ENCODE measurements at places on chromosomes 7 and 10. TPM values are rescaled to one million over a fixed set of nuclear protein-coding genes. Genes with fewer than 3 reads are reported as not detected.

Gene ADGRA1
- polyA plus RNA-seq: 0.05 TPM

DNA sequence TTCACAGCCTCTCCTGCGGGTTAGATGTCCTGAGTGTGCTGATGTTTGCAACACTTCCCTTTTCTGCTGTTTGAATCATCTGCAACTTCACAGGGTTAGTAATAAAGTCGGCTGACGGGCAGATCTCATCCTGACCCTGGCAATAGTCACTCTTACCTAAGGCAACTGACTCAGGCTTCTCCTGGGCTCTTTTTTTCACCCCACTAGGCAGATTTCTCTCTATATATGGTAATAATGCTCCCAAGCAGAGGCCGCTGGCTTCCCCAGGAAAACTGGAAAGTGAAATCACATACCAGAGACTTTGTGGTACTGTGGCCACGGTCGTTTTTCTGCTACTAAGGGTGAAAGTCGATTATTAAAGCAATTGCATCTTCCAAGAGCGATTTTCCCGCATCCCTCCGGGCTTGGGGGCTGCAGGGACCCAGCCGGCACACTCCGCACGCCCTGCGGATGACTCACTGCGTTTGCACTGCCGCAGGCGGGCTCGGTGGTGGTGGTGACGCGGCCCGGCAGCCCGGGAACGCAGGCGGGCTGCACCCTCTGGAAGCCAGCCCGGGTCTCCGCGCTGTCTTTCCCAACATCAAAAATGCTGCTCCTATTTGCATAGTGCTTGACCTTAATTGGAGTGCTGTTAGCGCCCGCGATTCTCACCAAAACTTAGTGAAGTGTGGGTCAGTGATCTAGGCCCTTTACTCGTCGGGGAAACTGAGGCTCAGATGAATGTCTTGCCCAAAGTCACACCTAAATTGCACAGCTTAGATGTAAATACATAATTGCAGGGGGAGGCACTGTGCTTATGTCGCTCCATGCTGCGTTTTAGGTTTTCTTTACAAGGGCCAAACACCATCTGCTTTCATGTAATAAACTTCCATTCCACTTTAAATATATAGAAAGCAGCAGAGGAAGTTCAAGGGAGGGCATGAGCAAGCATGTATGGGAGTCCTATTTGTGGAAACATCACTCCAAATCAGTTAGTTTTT is 47.6 kb upstream of the ITGB1 start:
- DNase-seq: peak; percentile 85

DNA sequence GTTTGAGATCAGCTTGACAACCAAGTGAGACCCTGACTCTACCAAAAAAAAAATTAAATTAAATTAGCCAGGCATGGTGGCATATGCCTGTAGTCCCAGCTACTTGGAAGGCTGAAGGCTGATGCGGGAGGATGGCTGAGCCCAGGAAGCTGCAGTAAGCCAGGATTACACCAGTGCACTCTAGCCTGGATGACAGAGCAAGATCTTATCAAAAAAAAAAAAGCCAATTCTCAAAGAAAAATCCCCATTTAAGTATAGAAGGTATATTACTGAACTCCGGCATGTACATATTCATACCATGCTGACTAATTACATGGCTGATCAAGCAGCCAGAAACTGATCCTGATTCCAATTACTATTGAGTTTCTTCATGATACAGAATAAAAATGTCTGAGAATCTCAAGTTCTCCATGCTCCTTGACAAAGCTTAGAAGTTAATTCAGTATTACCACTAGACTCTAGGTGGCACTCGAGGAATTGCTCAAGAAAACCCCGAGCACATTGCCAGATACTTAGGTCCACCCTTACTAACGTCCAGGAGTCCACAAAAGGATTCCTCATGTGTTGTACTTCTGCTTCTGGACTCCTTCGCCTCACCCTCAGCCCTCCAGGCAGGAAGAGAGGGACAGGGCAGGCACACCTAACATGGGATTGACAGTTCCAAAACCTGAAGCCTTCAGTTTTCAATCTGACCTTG is 148.9 kb downstream of the PARD3 start:
- peak; percentile 90 for DNase-seq

GRCh38 chr7:102273749-102274712 is 12.6 kb upstream of the SH2B2 start:
- no peak for DNase-seq

GRCh38 chr10:101837748-101838147 is 5.9 kb downstream of the KCNIP2 start:
- no peak for DNase-seq

DNA sequence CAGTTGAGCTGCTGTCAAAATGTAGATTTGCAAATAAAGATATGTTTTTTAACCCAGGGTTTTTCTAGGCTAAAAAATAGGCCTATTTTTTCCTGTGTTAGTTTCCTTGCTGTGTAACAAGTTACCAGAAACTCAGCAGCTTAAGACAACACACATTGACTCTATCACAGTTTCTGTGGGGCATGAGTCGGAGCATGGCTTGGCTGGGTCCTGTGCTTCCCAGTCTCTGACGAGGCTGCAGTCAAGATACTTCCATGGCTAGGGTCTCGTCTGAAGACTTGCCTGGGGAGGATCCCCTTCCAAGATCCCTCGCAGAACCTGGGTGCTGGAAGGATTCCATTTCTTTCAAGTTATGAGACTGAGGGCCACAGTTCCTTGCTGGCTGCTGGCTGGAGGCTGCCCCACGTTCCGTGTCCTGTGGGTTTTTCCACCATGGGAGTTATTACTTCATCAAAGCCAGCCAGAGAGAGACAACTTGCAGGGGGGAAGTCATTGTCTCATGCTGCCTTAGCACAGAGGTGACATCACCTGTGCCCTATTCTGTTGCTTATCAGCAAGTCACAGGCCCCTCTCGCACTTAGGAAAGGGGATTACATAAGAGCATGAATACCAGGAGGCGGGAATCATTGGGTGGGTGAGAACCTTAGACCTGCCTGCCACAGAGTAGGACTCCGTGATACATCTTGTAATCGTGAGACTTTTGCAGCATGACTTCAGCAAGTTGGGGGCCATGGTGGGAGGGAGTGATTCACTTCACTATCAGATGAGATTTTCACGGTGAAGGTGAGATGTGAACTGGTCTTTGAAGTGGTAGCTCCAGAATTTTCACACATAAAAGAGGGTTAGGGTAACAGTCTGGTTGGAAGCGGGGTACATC is 77.9 kb downstream of the CCNY start:
- DNase-seq: no peak

DNA sequence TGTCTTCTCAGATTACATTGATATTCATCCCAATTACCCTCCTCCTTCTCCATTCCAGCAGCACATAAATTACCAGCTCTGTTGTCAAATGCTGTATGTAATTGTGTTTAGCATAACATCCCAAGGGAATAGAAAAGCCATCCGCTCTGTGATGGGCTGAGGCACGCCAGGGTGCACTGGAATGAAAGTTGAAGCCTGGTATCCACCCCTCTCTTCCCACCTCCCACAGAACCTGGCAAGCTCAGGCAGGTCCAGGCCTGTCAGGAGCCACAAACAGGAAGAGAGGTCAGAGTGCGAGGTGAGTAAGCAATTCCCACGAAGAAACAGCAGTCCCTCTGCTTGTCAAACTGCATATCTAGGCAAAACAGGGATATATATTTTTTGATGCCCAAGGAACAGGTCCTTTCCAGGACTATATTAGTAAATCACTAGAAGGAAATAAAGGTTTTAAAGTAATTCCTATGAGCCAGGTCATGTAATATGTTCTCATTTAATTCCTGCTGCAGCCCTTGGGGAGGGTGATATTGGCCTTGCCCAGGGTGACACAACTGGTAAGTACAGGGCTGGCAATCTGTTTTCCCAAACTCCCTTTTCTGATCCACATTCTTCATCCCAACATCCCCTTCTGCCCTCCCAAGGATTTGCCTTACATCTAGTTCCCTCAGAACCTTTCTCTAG is 155.6 kb upstream of the GHITM start:
- peak; percentile 1 for DNase-seq

GRCh38 chr10:109958059-109958458 is 34.7 kb upstream of the XPNPEP1 start:
- no peak for DNase-seq

GRCh38 chr7:25262586-25262985 is 34.3 kb upstream of the NPVF start:
- DNase-seq: no peak

Gene MYOZ1
- polyA plus RNA-seq: 0.70 TPM

DNA sequence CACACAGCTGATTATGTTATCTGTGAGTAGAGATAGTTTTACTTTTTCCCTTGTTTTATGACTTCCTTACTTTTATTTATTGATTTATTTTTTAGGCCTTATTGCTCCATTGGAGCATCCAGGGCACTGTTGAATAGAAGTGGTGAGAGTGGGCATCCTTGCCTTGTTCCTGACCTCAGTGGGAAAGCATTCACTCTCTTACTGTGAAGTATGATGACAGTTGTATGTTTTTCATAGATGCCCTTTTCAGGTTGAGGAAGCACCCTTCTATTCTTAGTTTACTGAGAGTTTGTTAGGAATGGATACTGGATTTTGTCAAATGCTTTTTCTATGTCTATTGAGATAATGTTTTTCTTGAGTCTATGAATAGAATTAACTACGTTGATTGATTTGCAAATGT is 88.6 kb downstream of the XRCC2 start:
- no peak for DNase-seq

Gene TRIL
- polyA plus RNA-seq: 0.52 TPM

GRCh38 chr7:95322396-95322795 is 1.9 kb downstream of the PON1 start:
- no peak for DNase-seq

DNA sequence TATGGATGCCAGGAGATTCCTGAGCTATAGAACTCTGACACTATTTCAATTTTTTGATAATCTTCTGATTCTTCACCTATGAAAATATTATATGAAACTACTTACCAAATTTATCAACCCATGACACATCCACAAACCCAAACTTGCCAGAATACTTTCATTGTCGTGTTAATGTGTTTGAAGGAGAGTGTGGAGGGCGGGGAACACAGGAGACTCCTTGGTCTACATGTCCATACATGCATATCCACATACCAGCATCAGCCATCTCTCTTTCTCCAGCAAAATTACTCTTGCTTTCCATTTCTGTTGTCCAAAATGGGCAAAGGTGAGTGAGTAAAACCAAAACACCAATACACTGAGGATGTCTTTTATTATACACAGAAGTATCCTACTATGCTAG is 23.5 kb upstream of the BPGM start:
- no peak for DNase-seq

DNA sequence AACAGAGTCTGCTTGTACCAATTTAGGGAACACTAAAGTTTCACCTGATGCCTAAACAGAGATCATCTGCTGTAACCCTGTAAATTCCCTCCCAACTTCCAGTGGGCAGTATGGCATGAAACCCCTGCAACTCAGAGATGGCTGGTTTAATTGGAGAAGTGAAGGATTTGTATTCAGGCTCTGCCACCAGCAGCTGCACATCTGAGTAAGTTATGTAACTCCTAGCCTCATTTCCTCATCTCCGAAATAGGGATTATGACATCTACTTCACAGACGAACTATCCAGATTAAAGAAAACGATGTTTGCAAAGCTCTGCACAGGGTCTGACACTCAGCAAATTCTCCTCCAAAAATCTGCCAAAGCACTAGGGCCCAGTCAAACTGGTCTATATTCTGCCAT is 493.0 kb downstream of the KCNMA1 start:
- DNase-seq: no peak

Gene KCNIP2
- 1.6 TPM for polyA plus RNA-seq

Gene CALY
- not detected for polyA plus RNA-seq

Gene SFMBT2
- polyA plus RNA-seq: 2.9 TPM

DNA sequence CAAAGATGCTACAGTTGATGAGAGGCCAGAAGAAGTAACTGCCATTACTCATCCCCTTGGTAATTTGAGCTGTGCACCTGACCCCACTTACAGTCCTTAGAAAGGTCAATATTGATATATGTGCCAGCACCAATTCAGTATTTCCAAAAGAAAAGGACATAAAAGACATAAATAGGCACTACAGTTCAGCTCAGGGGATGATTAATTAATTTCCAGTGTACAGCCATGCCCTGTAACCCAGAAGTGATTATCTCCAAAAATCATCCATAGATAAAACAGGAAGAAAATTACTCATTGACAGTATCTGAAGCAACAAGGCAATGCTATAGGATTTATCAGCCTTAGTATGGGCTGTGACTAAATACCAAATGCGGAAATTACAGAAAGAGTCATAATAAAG is 82.4 kb downstream of the PHYHIPL start:
- DNase-seq: no peak

GRCh38 chr10:7593063-7593462 is 73.7 kb downstream of the ITIH5 start:
- DNase-seq: peak; percentile 42

DNA sequence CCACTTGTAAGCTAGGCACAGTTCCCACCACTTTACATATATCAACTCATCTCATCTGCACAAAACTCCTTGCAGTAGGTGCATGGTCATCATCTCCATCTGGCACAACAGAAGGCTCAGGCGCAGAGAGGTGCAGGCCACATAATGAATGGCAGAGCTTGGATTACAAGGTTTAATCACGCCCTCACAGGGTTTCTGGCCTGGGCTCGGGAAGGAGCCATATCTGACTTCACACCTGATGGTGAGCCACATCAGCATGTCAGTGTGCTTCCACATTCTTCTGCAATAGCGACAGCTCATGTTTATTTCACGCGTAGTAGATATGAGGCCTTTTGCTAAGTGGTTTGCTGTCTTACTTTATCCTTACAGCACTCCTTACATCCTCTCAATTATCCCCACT is 650.2 kb downstream of the INHBA start:
- no peak for DNase-seq

Gene EFCAB10
- polyA plus RNA-seq: 4.5 TPM

Gene FXYD4
- 2.9 TPM for polyA plus RNA-seq

DNA sequence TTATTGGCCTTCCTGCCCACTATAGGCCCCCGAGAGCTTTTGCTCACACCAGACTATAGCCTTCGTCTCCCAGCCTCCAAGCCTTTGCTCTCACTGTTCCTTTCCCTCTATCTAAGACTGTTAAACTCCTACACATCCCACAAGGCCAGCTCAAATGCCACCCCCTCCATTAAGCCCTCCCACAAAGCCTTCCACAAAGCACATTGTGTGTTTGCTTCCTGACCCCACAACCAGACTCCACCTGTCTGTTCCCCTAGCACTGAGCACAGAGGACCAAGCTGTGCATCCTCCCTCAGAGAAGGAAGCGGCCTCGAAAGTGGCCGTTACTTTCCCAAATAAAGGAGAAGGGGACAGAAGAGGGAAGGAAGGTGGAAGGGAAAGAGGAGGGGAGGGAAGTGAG is 1.3 kb downstream of the LOXL4 start:
- no peak for DNase-seq

Gene SAP25
- 3.7 TPM for polyA plus RNA-seq

GRCh38 chr7:154914308-154914995 is 88.5 kb downstream of the PAXIP1 start:
- DNase-seq: no peak

Gene COL28A1
- polyA plus RNA-seq: 2.2 TPM

DNA sequence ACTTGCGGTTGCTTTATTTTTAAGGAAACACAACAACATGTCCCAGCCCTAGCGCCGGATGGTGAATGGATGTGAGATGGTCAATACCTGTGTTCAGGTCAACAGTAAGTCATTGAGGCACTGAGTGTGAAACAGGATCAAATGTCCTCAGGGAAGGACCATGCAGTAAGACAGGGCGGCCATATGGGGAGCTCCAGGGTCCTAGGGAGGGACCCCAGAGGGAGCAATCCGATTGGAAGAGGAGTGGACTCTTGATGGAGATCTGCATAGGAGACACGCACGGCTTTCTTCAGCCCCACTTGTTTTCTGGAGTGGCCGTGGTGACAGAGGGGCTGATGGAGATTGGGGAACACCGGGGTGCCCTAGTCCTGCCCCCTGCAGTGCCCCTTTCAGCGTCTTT is 423.8 kb upstream of the MKI67 start:
- DNase-seq: no peak
